ENCODE measurements at places on chromosomes 5 and 9.

GRCh38 chr5:25002371-25002770, 357.6 kb upstream of the CDH10 start:
- no peak for DNase-seq

DNA sequence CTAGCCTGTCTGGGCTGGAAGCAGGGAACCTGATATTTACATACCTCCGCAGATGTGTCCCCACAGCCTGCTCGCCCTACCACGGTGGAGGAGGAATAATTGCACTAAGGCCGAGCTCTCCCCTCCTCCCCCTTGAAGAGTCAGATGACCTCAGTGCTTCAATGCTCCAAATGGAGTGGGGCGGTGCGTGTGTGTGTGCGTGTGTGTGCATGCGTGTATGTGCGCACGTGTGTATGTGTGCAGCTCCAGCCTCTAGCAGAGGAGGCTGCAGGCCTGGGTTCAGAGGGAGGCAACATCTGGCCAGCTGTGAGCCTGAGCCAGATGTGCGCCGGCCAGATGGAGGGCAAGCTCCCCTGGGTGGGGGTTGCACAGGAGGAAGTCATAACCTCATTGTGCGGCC, 90.5 kb downstream of the NRG2 start:
- no peak for DNase-seq

GRCh38 chr5:36590513-36591286, 15.7 kb upstream of the SLC1A3 start:
- DNase-seq = no peak

DNA sequence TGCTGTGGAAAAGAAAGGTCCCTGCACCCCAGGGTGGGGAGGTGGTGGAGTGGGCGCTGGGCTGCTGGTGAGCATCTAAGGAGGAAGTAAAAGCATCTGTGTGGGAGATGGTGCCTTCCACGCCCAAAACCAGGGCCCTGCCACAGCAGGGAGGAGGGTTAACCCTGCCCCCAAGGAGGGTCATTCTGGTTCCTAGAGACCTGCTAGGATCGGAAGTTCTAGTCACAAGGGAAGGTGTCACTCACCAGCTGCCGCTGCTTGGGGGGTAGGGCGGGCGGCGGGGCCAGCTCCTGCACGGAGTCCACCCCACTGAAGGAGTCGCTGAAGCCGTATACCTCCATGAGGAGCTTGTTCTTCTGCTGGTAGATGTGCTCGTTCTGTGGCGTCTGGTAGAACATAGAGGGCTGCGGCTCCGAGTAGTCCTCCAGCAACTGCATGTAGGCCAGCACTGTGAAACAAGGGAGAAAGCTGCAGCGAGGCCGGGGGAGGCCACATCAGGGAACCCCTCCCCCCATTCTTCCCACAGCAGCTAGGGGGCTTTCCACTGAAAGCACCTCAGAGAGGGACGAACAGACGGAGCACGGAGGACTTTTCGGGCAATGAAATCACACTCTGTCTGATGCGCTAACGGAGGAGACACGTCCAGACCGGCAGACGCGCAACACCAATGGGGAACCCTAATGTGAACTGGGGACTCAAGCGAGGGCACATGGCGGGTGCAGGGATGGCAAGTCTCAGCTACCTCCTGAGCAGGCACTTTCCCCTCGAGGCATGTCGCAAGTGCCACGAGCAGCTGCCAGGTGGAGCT, 76.4 kb downstream of the PRRT1B start:
- no peak for DNase-seq

DNA sequence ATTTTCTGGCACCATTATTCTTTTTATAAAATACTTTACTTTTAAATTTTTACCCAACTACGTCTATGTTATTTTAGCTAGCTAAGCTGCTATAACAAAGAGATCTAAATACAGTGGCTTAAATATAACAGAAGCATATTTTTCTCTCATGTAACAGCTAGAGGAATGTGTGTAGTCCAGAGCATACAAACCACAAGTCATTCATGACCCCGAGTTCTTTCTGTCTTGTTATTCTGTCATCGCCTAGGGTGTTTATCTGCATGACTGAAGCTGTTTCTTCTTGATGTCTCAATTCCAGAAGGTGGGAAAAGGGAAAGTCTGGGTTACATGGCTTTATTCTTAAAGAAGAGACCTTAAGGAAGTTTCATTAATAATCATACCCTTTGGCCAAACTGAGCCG, 136.9 kb upstream of the RFX3 start:
- DNase-seq = no peak

- no peak for DNase-seq
Observed at GRCh38 chr5:146001544-146002190, 65.3 kb downstream of the SH3RF2 start.

DNA sequence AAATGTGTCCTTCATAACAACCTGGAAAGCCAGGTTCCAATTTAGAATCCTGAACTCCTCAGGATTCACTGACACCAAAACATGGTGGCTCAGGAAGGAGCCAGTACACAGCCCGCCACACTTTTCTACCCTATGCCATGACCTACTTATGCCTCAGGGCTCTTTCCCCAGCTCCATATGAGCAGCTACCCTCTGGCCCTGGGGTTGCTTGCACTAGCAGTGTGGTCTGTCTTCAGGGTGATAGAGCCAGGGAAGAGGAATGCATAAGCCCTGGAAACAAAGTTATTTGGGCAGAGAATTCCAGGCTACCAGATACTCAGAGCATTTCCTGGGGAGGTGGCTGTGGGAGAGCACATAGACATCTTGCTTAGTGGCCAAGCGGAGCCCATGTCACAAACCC, 15.0 kb upstream of the ECM2 start:
- no peak for DNase-seq
